ENCODE measurements at places on chromosomes 5 and 9.

DNA sequence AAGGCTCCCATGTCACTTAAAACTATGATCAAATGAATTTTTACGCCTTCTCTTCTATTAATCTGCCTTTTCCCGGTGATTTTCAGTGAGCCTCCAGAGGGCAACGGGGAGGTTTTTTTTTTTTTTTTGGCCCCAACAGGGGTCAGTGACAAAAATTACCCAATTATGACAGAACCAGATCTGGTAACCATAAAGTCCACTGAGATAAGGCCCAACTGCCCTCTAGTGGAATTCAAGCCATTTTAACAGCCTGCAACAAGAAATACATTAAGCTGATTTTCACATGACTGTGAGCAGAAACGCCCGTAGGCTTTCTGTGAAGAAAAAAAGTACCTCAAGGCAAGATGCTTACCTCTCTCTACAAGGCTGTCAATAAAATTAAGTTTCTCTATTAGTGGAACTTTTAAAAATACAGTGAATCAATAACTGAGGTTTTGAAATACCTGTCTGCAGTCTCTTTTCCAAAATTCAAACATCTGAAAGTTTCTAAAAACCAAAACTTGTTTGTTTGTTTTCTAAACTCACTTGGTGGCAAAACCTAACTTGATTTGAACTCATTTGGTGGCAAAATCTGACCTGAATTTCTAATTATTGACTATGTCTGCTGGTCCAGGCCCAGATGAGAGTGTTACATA lies 49.7 kb upstream of the FST start:
- no peak for DNase-seq

DNA sequence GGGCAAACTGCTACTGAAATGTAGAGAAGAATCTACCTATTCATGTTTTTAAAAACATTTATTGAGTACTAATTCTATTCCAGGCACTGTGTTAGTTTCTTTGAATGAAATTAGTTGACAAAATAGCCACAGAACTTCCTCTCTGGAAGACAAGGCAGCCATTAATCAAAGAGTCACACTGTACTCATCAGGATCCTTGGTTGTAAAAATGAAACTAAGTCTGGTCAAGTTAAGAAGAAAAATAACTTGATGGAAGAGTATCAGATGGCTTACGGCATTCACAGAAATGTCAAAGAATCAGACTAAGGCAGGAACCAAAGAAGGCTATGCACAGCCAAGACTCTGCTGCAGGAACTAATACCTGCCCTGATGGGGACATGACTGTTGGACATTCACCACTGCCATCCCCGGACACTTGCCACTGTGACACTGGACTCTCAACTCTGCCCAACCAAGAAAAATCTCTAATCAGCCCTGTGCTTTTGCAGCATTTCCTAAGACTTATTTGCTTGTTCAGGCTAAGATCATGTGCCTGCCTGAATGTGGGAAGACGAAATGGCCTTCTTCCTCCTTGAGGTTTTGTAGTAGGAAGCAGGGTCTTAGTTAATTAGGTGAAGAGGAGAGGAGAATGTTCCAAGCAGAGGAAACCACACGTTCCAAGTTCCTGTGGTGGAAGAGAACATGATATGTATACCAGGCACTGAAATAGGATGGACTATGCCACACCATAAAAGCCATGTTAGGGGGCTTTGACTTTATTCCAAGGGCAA lies 23.3 kb upstream of the NDUFB6 start:
- no peak for DNase-seq

- DNase-seq = no peak
Observed at GRCh38 chr9:135502873-135503321, 2.4 kb downstream of the MRPS2 start.

- DNase-seq = no peak
Observed at GRCh38 chr9:105554042-105554441, 3.9 kb upstream of the FKTN start.

All from AG09309 (cell line).